ENCODE measurements at places on chromosomes 2 and 18.

DNA sequence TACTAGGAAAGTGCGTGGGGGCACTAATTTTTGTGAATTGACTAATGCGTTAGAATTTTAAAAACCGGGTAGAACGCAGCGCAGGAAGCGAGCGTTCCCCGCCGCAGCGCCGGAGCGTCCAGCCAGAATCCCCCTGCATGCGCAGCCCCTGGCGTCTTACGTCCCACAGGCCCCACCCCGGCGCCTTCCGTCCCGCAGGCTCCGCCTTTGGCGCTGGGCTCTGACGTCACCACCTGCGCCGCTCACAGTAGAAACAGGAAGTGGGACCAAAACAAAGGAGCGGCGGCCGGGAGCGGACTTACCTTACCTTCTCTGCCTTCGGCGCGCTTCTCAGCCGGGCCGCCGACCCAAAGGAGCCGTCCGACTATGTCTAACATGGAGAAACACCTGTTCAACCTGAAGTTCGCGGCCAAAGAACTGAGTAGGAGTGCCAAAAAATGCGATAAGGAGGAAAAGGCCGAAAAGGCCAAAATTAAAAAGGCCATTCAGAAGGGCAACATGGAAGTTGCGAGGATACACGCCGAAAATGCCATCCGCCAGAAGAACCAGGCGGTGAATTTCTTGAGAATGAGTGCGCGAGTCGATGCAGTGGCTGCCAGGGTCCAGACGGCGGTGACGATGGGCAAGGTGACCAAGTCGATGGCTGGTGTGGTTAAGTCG, at the start of gene CHMP1B:
TSS of gene CHMP1B (plus strand) at position 268 of the 660 bp plus-strand sequence. CDS start at position 367, 99 bp downstream.
- peak; percentile 95 for DNase-seq

- no peak for DNase-seq
Observed at GRCh38 chr2:53985646-53986045, 14.9 kb upstream of the PSME4 start.

GRCh38 chr18:78563110-78563509, 416.5 kb upstream of the SALL3 start:
- DNase-seq: no peak

DNA sequence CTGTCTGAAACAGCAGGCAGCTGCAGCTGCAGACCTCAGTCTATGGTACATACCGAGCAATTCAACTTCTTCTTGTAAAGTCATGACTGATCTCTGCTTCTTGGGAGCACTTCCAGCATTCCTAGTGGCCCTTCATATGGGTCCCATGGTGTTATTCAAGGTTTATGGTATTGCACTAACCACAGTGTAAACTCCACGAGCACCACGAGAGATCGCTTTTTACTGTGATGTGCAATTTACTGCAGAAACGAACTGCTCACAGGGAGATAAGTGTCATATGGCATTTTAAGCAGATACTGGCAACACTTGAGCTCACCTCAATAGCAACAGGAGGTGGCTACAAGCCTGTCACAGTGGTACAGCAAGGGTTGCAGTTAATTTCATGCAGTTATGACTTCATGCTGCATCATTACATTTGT, 38.6 kb upstream of the SH3BP4 start:
- DNase-seq: no peak

DNA sequence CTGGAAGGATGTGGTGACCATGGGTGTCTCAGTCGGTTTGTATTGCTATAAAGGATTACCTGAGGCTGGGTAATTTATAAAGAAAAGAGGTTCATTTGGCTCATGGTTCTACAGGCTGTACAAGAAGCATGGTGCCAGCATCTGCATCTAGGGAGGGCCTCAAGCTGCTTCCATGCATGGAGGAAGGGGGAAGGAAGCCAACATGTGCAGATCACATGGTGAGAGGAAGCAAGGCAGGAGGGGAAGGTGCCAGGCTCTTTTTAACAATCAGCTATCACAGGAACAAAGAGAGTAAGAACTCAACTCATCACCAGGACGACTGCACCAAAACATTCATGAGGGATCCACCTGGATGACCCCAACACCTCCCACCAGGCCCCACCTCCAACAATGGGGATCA, 209.4 kb downstream of the CDH20 start:
- no peak for DNase-seq

- DNase-seq: no peak
Observed at GRCh38 chr2:43127941-43128558, 98.4 kb downstream of the ZFP36L2 start.

DNA sequence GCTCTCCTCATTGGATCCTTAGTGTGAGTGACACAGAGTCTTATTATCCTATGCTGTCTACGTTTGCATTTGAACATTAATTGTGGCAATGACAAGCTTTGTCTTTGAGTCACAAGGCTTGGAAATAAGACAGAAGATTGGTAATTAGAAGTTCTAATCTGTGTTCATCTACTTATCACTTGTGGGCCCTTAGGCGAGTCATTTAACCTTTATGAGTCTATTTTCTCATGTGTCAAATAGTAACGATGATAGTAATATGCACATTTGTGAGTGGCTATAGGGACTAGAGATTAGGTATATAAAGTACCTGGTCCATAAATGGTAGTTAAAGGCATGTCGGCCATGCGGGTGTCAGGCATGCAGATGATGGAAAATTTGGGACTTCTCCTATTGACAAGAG, 105.6 kb upstream of the NABP1 start:
- no peak for DNase-seq

DNA sequence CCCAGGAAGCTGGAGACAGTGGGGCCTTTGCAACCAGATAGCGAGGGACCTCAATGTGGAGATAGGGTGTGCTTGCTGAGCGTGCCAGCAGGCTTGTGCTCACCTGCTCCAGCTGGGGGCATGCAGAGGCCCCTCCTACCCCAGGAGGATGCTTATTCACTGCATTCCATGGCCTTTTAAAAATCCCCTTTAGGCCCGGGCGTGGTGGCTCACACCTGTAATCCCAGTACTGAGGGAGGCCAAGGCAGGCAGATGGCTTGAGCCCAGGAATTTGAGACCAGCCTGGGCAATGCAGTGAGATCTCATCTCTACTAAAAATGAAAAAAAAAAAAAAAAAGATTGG, 54.5 kb downstream of the ODC1 start:
- DNase-seq: no peak

GRCh38 chr2:67773851-67774250, 289.0 kb downstream of the C1D start:
- DNase-seq: no peak

- DNase-seq: no peak
Observed at GRCh38 chr2:236107536-236107935, 60.6 kb downstream of the GBX2 start.

DNA sequence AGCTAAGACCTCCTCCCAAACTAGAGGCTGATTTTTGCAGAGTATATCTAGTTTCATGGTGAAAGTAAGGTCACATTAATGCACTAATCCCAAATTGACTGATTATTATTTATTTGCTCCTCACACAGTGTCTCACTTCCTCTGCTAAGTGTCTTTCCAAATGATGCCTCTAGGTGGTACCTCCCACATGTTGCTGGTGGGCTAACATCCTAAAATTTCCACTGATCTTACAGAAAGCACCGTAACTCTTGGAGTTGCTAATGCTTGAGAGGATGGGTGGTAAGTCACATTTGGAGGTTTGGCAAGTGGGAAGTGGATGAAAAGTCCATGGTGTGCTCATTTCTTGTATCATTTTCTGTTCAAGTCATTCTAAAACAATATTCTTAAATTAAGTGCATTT, 428.7 kb upstream of the GYPC start:
- no peak for DNase-seq

GRCh38 chr2:12456293-12457106, 260.2 kb upstream of the TRIB2 start:
- DNase-seq: peak; percentile 66

- no peak for DNase-seq
Observed at GRCh38 chr18:75005626-75006025, 203.3 kb downstream of the PTGR3 start.

GRCh38 chr2:8669157-8669817, 12.6 kb upstream of the ID2 start:
- DNase-seq: no peak

- DNase-seq: no peak
Observed at GRCh38 chr2:49371128-49371701, 216.9 kb upstream of the FSHR start.

DNA sequence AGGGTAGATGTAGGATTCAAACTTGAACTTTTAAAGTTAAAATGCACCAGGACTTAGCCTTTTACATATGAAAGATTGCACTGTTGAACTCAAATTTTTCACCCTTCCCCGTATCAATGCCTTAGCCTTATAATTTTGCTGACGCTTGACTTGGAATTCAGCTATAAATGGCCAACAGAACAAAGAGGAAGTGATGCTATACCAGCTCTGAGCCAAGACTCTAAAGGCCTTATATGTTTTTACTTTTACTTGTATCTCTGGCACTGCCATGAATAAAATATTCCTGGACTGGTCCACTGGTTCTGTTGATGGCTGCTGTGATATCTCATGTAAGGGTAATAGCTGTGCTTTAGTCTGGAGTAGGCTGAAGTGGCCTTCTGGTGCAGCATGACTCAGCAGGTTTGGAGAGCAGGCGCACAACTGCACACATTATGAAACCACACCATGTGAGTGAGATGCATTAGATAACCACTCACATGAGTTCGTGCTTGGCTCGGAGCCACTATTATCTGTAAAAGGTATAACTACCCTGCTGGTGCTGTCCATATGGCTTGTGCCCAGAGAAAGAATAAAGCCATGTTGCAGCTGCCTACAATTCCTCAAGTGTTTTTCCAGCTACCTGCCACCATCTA, 8.4 kb upstream of the IER3IP1 start:
- no peak for DNase-seq

DNA sequence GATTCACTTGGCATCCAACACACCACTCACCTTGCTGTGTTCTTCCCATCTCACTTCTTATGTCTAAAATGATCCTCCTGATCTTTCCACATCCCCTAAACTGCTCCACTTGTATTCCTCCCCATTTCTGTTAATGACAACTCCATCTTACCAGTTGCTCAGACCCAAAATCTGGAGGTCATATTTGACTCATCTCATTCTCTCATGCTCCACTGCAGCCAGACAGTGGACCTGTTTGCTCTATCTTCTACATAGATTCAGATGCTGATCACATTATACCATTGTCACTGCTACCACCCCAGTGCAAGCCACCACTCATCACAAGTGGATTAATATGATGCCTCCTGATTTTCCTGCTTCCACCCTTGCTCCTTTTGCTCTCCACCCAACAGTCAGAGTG, 7.9 kb upstream of the NABP1 start:
- no peak for DNase-seq

DNA sequence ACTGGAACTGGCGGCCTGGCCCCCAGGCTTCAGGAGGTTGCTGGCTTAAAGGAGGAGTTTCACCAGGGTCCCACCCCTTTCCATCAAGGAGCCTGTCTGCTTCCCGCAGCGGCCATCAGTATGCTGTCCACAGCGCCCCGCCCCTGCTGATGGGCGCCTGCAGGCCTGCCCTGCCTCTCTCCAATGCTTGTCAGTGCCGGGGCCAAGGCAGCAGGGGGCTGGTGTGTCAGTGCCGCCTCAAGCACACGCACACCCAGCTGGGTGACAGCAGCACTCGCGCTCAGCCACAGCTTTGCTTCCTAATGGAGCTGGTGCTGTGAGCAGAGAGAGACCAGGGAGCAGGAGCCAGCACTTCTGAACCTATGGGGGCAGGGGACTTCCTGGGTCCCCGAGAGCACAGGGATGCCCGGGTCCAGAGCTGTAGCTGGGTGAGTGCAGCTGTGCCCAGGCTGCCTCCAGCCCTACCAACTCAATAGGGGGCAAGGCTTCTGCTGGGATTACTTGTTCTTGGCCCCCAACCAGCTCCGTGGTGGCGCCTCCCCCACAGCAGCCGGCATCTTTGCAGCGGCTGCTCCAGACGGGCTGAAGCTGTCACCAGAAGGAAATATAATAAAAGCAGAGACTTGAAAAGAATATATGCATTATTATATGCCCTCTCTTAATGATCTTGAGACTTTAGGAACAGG, 377.2 kb upstream of the LRATD1 start:
- no peak for DNase-seq

- no peak for DNase-seq
Observed at GRCh38 chr18:56139792-56140254, 498.6 kb downstream of the TXNL1 start.

- DNase-seq: no peak
Observed at GRCh38 chr2:84386336-84387040, 72.6 kb downstream of the SUCLG1 start.

DNA sequence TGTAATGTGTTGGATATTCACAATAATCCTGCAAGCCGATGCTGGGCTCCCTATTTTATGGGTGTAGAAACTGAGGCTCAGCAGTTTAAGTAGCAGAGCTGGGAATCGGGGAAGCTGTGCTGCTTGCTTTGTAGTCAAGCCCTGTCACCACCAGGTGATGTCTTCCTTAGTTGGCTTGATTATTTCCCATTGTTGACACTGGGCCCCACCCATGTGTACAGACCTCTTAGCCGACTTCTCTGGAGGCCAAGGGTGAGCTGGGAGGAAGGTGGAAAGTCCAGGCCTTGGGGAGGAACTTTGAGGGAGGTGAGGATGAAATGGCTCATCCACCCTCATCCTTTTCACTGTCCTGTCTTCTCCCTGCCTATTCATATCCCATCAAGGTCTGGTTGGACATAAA, 60.0 kb downstream of the CAPN13 start:
- DNase-seq: no peak

DNA sequence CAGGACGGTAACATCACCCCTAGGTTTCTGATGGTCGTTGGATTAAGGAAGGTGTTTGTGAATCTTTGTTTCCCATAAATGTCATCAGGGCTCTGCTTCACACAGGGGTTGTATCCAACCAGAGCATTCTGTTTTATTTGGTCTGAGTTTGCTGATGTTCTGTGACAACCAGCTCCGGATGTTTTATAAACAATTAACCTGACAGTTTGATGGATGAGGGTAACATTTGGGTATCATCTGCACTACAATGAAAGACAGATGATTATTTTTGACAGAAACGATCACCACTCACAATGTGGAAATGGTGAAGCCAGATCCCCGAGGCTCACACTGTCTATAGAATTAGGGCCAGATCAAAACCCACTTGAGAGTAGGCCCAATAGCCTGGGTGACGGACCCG, 107.1 kb downstream of the CDC42EP3 start:
- DNase-seq: no peak

- peak; percentile 46 for DNase-seq
Observed at GRCh38 chr2:176638167-176639015, 369.1 kb downstream of the MTX2 start.

DNA sequence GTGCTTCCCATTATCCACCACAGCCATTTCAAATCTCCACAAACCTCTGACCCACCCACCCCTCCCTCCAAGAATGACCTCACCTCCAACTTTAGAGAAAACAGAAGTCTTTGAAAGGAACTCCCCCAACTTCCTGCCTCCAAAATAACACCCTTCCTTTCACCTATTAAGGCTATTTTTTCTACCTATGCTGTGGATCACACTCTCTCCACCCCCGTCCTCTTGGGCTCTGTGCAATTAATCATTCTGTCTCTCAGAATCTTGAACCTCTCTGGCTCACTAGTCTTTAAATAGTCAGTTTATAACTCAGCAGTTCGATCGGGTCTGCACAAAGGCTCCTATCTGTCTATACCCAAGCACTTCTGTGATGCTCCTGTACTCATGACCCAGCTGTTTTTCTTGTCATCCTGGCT, 37.3 kb upstream of the XPO1 start:
- DNase-seq: no peak

GRCh38 chr2:25620077-25620476, 53.3 kb downstream of the DTNB start:
- DNase-seq: no peak

GRCh38 chr2:229780856-229781773, 66.8 kb upstream of the DNER start:
- DNase-seq: no peak

Data from stimulated activated CD8-positive, alpha-beta memory T cell treated with anti-CD3 and anti-CD28 coated beads, Interleukin-7, amount 100 ng/mL, for 4 hours (primary cell).